ENCODE measurements at places on chromosomes 6 and 20.

DNA sequence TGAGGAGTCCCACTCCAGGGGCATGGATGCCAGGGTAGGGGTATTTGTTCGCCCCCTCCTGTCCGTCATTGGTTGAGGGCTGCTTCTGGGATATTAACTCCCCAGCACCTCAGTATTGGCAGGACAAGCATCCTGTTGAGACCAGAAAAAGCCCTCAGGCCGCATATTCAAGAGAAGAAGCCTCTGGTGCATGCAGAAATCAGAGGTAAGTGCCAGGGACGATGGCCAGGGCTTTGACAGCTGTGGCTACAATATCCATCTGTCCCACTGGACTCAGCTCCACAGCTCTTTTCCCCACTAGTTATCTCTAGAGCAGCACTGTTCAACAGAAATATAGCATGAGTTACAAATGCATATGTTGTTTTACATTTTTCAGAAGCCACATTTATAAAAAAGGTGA, 651.3 kb downstream of the KIF16B start:
- no peak for DNase-seq

DNA sequence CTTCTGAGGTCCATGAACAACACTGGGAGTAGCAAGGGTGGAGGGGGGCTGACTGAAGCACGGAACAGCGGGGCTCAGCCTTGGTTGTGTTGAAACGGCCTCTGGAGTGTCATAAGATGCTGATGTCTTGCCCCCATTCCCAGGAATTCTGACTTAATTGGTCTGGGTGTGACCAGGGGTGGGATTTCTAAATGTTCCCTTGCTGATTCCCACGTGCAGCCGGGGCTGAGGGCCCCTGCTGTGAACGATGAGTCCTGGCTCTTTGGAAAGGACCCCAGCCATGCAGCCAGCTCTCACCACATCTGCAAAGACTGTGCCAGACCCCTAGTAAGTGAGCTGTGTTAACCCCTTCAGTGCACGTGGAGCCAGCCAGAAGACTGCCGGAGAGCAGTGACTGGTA, 28.6 kb upstream of the FAM50B start:
- DNase-seq = no peak

GRCh38 chr6:105780146-105780860, 305.8 kb upstream of the PRDM1 start:
- no peak for DNase-seq

DNA sequence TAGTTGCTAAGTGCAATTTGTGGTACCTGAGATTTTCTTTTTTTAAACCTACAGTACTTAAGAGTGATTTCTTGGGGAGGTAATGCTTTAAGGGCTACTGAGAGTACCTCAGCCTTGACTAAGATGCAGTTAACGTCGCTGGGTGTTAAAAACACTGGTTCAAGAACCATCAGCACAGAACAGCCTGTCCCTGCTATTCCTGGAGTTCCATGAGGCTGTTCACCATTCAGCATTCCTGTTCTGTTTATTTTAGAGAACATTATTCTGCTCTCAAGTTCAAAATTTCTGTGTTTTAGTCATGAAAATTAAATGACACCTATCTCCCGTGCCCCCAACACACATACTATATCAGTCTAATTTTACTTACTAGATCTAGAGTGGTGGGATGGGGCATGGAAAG, 1.7 kb upstream of the PRELID3B start:
- DNase-seq = no peak

DNA sequence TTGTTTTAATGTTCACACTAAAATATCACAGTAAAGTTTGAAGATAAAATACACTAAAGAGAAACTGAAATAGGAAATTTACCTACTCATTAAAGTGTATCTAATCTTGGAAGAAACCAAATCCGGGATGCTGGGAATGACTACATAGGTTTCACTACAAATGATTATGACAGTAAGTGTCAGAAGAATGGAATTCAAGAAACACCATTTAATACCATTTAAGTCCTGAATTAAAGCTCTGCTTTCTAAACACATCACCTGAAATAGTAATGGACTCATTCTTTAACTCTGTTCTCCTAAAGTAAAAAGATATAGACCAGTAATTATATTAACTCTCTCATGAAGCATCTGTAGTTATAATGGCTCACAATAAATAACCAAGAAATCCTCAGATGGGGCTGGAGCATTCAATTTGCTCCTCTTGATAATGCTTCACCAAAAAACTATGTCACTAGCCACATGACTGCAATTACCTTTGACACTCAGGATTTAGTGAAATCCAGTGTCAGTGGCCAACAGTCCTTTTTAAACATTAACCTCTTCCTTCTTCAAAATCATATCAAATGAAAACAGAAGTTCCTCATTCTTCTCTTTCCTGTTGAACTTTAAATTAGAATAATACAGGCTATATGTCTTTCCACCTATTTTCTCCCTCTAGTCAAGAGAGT, 41.4 kb downstream of the MAP7 start:
- no peak for DNase-seq

DNA sequence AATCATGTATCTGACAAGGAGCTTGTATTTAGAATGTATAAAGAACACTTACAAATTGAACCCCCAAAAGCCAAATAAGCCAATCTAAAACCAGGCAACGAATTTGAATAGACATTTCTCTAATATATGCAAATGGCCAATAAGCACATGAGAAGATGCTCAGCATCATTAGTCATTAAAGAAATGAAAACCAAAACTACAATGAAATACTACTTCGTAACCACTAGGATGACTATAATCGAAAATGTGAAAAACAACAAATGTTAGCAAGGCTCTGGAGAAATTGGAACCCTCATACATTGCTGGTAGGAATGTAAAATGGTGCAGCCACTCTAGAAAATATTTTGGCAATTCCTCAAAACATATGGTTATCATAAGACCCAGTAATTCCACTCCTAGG, 105.8 kb upstream of the TOP1 start:
- no peak for DNase-seq

DNA sequence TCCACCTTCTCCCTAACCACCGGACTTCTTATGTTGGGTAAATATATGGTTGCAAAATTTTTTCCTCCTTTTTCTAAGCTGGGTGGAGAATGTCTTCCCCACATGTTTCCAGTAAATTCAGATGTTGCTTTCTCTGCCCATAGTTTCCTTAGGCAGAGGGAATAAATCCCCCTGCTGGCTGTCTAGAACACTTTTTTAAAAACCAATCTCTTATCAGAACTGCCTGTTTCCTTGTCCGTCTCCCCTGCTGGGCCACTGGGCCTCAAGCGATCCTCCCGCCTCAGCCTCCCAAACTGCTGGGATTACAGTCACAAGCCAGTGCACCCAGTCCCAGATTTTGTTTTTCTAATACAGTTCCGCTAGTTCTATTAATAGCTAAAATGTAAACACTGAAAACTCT, 9.9 kb upstream of the WFDC2 start:
- DNase-seq = no peak

DNA sequence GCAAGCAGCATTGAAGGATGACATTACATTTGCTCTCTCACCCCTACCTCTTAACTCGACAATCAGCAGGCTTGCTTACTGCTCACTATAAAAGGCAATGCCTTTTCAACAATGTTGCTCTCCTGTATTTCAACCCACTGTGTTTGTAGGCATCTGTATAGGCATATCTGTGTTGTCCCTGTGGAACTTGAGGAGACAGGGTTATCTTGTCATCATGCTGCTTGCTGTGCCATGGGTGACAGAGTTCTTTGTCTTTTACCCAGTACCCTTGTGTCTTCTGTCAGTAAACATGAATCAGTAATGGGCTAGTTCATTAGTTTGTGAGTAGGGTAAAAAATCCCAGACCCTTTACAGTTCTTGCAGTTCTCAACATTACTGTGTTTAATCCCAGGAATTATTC, 25.2 kb downstream of the PHF3 start:
- no peak for DNase-seq

- no peak for DNase-seq
These were observed 68.5 kb downstream of the SRC start for GRCh38 chr20:37414224-37415035.

DNA sequence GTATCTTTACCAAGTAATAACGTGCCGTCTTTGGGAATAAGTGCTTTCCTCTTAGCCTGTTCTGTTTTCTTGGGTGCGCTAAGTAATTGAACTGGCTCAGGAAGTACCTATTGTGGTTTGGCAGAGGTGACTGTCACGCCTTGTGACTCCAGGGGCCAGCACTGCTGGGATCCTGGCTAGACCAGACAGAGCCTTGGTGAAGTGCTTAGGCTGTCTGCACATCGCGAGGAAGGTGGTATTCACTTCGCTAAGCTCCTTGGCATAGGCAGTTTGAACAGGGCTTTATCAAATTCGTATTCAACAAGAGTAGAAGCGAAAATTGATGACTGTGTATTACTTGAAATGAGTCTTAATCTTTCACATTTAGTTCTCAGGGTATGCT, 17.6 kb downstream of the PRDM1 start:
- no peak for DNase-seq

- DNase-seq = no peak
These were observed 778.8 kb downstream of the KIF16B start for GRCh38 chr20:15794409-15794808.

DNA sequence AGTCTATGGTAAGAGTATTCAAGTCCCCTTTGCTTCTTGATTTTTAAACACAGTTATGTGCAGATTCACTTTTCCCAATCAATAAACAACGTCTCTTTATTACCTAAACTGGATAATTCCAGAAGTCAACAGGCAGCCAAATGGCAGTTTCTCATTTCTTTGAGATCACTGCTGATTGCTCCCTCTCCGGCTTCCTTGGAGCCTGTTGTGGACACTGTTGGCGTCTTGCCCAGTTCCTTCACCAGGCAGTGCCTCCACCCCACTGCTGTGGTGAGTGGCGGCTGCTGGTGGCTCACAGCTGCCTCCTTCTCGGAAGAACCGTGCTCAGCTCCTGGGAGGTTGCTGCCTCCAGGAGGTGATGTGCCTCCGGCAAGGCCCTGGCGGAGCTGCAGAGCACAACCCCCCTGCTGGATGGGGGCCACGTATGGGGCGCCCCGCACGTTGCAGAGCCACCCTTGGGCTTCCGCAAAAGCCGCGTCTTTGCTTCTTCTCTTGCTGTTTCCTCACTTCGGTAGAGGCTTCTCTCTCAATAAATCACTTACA, 105.1 kb upstream of the CNKSR3 start:
- DNase-seq = no peak

DNA sequence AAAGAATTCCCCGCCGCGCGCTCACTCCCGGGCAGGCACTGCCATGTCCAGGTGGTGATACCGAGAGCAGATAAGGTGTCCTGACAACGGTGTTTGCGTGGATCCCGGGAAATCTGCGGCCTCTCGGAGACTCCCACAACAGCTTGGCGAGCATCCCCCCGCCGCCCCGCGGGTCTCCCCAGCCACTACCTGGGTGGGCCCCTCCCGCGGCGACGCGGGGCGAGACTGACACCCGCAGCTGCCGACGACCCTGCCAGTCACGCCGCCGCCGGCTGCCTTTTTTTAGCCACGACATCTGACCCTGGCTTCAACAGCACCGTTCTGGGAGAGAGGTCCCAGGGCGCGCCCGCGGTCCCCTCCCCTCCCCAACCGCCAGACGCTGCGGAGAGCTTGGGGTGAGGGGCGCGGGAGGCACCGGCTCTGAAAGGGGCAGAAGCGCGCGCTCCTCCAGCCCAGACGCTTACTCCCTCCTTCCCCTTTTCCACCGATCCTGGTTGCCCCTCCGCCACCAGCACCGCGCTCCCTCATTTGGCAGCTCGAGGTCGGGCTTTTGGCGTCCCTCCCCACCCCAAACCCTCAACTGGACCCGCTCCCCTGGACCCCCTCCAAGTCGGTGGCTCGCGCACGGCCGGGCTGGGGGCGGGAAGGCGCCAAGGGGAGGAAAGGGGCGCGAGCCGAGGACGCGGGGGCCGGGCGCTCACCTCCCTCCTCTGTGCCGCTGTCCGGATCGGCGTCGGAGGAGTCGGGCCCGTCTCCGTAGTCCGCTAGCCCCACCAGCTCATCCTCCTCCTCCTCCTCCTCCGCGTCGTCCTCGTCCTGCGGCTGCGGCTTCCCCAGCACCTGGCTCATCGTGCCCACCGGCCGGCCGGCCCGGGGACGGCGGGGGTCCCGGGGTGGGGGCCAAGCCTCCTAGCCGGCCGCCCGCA, 665 bp downstream of the RRAGD start:
- peak; percentile 60 for DNase-seq

- no peak for DNase-seq
These were observed 5.4 kb upstream of the ZBTB12 start for GRCh38 chr6:31907158-31907813.

GRCh38 chr6:74115674-74116073, 419.7 kb downstream of the CD109 start:
- no peak for DNase-seq
